ENCODE measurements at places on chromosomes 7 and 10.

- no peak for DNase-seq
Observed at GRCh38 chr7:68691261-68692216, 906.7 kb upstream of the AUTS2 start.

- DNase-seq = no peak
Observed at GRCh38 chr10:110686949-110687348, 42.8 kb downstream of the RBM20 start.

- DNase-seq = no peak
Observed at GRCh38 chr10:121158988-121159579, 307.9 kb downstream of the WDR11 start.

- no peak for DNase-seq
Observed at GRCh38 chr7:7738622-7739021, 20.2 kb upstream of the RPA3 start.

GRCh38 chr10:64040781-64041180 lies 519.6 kb downstream of the REEP3 start:
- DNase-seq = no peak

GRCh38 chr10:28880683-28880950 lies 203.3 kb downstream of the BAMBI start:
- no peak for DNase-seq

- DNase-seq = no peak
Observed at GRCh38 chr10:96228408-96228994, 42.9 kb downstream of the BLNK start.

DNA sequence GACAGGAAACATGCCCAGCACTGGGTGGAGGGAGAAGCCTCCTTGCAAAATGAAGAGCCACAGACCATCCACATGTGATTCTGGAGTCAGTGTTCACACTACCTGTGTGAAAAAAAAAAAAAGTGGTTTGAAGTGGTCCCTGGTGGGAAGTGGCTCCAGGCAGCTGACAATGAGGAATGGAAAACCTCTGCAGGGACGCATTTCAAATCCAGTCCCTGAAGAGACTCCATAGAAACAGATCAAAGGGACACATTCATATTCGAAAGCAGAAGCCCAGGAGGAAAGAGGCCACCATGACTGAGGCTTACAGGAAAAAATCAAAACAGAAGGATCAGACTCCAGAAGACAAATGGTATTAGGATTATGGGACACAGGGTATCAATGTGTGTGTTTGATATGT lies 11.5 kb upstream of the TCERG1L start:
- DNase-seq = no peak

DNA sequence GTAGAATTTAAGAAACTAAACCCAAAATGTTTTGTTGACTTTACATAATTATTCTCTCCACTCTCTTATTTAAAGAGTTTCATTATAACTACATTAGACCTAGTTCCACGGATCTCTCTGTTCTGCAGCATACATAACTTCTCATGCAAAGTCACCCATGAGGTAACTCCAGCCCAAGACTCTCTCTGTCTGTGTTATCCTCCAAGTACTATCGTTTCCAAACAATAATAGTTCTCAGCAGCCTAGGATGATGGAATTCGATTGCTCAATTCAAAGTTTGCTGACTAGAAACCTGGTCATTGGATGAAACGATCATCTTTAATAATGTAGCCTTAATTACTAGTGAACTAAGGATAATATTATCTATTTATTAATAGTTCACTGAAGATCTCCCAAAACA lies 203.1 kb upstream of the PTN start:
- DNase-seq = no peak

- no peak for DNase-seq
Observed at GRCh38 chr7:98659756-98660155, 42.7 kb downstream of the NPTX2 start.

GRCh38 chr7:141477865-141478264 lies 73.3 kb upstream of the AGK start:
- no peak for DNase-seq

DNA sequence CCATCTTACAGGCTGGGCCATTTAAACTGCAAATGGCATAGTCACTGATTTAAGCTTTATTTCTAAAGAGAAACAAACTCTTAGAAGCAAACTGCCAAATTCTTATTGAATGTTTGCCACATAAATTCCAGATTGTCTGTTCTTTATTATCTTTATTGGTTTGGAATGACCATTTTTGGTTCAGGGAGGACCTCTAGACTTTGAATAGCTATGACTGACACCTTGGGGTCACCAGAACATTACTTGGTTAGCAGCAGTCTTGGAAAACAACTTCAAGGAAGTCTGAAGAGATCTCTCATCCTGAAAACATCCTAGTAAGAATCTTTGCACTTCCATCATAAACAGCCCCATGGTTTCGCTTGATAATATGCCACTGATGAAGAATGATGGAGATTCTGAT lies 197.1 kb downstream of the SUGCT start:
- no peak for DNase-seq

- no peak for DNase-seq
Observed at GRCh38 chr7:2802101-2802500, 42.0 kb downstream of the GNA12 start.

- DNase-seq = peak; percentile 49
Observed at GRCh38 chr10:88792661-88793060, 9.9 kb upstream of the LIPM start.

DNA sequence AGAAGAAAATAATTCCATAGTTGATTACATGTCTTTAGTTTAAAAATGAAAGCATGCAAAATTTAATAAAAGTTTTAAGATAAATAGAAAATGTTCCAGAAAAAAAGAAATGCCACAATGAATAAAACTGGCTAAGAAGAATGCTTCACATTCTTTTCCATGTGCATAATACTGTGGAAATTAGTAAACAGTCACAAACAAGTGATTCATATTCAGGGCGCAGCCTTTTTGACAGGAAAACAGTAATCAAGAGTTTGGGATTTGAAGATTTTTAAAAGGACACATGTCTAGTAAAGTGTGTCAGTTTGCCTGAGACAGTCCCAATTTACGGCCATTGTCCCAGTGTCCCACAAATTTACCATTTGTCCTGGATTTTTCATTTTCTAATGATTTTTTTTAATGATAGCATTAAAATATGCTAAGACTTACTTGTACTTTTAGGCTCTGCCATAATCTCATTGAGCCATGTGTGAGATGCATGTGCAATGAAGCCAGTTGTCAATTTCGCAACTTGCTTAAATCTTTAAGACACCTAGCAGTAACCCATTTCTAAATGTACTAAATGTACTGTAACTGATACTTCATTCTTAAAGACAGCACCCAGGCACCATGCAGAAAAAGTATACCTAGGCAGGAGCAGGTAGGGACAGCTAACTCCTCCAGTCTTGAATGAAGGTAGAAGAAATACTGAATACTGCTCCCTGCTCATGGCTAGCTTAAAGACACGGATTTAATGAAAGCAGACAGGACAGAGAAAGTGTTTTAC lies 46.9 kb downstream of the ZNF438 start:
- DNase-seq = peak; percentile 43

- no peak for DNase-seq
Observed at GRCh38 chr10:129694691-129695243, 227.7 kb downstream of the MGMT start.

DNA sequence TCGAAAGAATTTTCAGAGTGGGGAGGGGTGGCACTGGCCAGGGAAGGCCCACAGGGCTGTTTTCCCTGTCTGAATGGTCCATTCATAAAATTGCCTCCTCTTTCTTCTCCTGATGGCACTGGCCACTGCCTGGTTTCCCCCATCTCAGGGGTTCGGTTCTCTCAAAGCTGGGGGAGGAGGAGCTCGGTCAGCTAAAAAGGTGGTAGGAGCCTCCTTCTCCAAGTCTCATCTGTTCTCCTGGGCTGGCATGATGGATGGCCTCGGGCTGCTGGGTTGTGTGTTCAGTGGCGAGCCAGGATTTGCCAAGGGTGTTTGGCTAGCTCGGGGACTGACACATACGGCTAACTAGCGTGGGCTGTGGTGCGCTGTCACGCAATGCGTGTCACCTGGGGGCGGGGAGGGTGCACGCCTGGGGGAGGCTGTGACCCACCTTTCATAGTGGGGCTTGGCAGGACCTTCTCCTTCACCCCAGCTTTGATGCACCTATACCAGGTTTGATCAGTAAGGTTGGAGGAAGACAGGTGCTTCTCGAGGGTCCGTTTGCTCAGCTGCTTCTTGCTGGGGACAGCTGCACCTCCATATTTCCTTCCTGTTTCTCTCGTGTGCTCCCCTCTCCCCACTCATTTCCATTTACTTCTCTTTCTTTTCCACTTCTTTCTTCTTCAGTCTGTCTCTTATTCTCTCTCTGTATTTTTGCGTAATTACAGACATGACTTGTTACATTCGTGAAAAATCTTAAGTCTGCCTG lies 36.3 kb downstream of the RBM20 start:
- no peak for DNase-seq

DNA sequence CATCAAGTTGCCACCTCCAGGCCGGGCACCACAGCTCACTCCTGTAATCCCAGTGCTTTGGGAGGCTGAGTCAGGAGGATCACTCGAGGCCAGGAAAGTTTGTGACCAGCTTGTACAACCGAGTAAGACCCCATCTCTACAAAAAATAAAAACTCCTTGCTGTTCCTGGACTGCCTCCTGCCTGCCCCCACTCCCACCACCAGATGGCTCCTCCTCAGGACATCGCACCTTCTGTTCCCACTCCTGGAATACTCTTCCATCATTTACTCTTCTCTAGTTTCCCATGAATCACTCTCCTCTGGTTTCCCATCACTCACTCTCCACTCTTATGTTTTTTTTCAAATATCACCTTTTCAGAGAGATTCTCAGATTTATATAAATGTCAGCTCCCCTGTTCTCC lies 540.7 kb downstream of the CALN1 start:
- no peak for DNase-seq

- DNase-seq = no peak
Observed at GRCh38 chr7:71721742-71722141, 589.8 kb downstream of the GALNT17 start.

Measured in GF-D8 (cell line).